ENCODE measurements at places on chromosomes 11 and 22.

DNA sequence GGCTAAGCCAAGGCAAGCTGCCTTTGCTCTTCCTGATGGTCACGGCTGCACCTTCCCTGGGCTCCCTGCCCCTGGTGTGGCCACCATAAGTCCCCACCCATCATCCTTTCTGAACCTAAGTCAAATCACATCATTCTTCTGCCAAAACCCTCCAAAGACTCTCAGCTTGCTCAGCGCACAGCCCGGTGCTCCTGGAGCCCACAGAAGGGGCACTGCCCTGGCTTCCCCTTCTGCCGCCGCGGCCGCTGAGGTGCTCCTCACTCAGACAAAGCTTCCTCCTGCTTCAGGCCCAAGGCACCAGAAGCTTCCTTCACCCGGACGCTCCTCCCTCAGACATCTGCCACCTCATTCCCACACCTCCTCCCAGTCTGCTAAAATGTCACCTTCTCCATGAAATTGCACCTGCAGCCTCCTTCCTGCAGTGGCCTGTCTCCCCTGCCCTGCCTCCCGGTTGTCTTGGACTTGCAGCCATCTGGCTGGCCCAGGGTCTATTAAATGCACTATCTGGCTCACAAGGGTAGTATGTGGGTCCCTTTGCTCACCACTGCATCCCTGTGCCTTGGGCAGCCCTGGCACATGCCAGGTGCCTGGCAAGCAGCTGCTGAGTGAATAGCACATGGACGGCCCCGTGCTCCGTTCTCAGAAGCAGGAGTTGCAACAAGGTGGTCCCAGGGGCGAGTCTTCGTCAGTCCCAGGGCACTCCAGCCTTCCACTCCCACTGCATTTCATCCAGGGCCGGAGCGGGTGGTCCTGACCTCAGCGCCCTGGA, 108.2 kb downstream of the WNT7B start:
- DNase-seq: no peak

GRCh38 chr22:38955926-38956325, 1.5 kb upstream of the APOBEC3A start:
- DNase-seq: no peak

DNA sequence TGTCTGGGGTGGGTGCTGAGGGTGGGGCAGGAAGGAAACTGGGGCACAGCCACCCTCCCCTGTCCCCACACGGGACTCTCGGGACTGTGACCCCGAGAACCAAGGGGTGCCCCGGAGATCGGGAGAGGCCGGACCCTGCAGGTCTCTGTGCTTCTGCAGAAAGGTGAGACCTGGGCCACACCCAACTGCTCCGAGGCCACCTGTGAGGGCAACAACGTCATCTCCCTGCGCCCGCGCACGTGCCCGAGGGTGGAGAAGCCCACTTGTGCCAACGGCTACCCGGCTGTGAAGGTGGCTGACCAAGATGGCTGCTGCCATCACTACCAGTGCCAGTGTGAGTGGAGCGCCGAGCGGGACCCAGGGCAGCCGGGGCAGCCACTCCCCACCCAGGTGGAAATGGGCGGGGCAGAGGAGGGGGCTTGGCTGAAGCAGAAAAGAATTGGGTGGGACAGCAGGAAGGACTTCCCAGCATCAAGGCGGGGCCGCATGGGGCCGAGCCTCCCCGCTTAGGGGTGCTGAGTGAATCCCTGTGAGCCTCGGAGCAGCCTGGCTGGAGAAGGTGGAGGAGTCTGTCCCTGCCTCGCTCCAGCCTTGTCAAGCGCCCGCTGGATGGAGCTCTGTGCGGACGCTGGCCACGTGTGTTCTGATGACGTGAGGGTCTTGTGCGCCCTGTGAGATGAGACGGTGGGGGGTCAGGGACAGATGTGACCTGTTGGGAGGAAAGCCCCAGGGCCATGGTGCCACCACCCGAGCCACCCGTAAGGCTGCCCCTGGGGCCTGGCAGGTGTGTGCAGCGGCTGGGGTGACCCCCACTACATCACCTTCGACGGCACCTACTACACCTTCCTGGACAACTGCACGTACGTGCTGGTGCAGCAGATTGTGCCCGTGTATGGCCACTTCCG, 29.3 kb upstream of the MUC5B start:
- no peak for DNase-seq

DNA sequence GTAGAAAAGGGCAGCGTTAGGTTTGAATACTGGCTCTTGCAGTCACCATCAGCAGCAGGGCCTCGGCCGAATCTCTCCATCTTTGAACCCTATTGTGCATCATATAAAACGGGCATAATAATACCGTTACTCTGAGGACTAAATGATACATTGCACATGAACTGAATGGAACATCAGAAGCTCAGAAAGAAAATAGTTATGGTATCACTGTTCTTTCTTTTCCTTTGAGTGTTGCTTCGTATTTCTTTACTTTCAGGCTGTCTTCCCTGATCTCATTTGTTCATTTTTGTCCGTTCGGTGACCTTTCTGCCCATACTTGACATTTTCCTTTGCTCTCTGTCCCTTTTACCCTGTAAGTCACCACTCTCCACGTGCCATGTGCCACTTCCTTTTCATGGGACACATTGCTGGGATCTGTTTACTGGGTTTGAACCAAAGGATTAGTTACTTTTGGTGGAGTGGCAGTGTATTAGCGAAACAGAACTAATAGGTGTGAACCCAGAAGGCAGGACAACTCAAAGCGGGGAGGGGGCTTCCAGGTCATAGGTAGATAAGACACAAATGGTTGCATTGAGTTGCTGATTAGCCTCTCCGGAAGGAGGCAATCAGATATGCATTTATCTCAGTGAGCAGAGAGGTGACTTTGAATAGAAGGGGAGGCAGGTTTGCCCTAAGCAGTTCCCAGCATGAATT, 717 bp upstream of the ZNF202 start:
- DNase-seq: peak; percentile 73
